Cardiac septum (tissue), 1 donor: ENCODE measurements at places on chromosomes 6 and 20. TPM values are rescaled to one million over a fixed set of nuclear protein-coding genes. Genes with fewer than 3 reads are reported as not detected.

- DNase-seq, result no peak
Measured at GRCh38 chr6:42724825-42725224, 2.4 kb upstream of the PRPH2 start.

- DNase-seq, result no peak
Measured at GRCh38 chr6:21505574-21505990, 88.0 kb upstream of the SOX4 start.

- no peak for DNase-seq
Measured at GRCh38 chr6:146866731-146867414, 268.1 kb downstream of the ADGB start.

DNA sequence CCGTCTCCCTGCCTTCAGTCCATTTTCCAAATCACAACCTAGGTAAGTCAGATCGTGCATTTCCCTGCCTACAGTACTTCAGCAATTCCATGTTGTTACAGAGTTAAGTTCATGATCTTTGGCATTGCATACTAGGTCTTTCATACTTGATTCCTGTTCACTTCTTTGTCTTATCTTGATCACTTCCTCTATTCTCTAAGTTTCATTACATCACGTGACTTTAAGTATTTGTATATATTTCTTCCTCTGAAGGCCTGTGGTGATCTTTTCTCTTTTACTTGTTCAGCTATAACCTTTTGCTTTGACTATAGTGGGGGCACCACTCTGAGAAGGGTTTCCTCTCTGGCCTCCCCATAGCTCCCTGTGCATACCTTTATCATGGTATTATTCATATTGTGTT is 100.2 kb downstream of the TRMT11 start:
- no peak for DNase-seq

DNA sequence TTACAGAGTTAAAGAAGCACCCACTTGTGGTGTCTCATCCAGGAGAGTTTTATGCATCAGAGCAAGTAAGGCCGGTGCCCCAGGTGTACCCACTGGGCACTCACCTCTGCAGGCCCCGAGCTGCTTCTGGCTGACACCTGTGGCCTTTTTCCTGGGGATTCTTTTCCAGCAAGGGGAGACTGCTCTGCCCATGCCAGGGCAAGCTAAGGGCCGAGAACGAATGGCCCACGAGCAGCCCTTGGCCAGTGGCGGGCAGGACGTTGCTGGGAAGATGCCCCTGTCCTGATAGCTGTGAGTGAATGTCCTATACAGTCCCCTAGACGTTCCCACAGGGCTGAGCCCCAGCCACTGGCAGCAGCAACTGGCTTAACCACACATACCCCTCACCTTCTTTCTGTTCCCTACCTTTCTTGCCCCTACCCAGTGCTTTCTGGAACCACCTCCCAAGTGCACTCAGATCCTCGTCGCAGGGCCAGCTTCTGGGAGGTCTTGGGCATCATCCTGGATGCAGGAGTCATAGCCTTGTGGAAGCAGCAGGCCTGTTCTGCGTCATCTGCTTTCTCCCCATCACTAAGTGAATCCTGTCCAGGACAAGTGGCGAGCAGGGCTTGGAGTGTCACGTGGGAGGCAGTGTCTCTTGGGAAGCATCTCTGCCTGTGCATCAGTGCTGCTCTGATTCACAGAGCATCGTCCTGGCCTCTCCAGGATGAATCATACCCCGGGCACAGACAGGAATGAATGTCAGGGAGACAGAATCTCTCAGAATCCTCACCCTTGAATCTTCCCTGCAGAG is 32.5 kb downstream of the SYNDIG1 start:
- no peak for DNase-seq

DNA sequence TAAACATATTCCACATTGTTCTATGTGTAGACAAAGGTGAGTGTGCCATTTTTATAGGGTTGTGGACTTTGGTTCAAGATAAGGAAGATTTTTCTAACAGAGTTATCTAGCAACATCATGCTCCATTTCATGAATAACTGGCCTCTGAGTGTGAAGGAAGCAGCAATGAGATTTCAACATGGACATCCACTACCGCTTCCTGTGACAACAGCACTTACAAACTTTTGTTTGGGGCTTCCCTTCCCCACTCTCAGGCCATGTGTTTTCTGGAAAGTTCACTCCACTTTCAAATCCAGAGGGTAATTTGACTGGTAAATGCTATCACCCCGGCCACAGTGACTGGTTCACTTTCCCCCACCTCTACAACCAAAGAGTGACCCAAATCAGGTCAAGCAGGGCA is 38.1 kb upstream of the PROKR2 start:
- DNase-seq, result no peak

- DNase-seq, result no peak
Measured at GRCh38 chr20:47334022-47334551, 22.4 kb downstream of the ZMYND8 start.

- no peak for DNase-seq
Measured at GRCh38 chr6:15714658-15715057, 51.8 kb upstream of the DTNBP1 start.

- DNase-seq, result peak; percentile 97
Measured at GRCh38 chr20:48921168-48921882, at the start of gene ARFGEF2. ARFGEF2 (plus strand) TSS chr20:48921711; CDS start chr20:48921890, 179 bp downstream.

GRCh38 chr6:41200901-41201763 is at the start of gene TREML2:
TREML2 (minus strand) TSS chr6:41201149; CDS start chr6:41201008, 141 bp downstream.
- peak; percentile 89 for DNase-seq

DNA sequence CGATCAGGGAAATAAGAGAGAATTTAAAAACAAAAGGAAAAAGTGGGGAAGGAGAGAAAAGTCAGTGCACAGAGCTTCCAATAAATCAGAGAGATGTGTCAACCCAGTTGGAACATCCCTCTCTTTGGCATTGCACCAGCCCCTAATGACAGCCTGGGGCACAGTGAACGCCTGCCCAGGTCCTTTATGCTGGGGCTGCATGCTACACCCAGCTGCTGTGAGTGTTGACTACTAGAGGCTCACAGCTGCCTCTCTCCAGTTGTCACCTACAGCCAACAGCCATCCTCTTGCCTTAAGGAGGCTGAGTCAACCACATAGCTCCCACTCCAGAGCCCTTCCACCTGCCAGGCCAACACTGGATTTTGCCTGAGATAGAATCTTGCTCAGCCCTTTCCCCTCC is 19.0 kb downstream of the OR2H2 start:
- DNase-seq, result no peak

GRCh38 chr6:40528051-40528450 is 59.1 kb downstream of the LRFN2 start:
- no peak for DNase-seq

GRCh38 chr6:30844118-30844535 is 40.2 kb upstream of the DDR1 start:
- DNase-seq, result no peak

DNA sequence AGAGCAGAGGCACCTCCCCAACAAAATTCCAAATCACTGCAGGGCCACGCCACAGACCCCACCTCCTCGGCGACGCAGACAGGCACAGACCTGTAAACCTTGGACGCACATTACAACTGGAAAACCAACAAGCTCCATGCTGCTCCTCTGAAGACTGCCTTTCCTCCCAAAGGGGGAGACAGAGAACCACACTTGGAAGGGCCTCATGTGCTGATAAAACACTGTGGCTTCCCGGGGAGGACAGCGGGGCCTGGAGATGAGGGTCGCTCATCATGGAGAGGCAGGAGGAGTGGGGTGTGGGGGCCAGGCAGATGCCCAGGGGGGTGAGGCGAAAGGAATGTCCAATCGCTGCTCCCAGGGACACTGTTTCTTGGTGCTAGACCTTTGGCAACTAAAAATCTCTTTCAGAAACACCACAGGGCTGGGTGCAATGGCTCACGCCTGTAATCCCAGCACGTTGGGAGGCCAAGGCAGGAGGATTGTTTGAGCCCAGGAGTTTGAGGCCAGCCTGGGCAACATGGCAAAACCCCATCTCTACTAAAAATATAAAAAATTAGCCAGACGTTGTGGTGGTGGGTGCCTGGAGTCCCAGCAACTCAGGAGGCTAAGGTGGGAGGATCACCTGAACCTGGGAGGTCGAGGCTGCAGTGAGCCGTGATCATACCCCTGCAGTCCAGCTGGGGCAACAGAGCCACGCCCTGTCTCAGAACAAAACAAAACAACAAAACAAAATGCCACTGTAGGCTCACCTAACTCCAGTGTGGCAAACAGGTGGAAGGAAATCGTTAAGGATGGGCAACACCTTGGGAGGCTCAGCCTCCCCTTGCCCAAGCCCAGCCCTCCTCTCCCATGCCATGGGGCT is 53.8 kb downstream of the ABHD12 start:
- DNase-seq, result no peak

GRCh38 chr6:43630980-43631619 is 2.0 kb upstream of the GTPBP2 start:
- peak; percentile 61 for DNase-seq

- DNase-seq, result no peak
Measured at GRCh38 chr20:45053430-45054351, 47.2 kb downstream of the KCNS1 start.

DNA sequence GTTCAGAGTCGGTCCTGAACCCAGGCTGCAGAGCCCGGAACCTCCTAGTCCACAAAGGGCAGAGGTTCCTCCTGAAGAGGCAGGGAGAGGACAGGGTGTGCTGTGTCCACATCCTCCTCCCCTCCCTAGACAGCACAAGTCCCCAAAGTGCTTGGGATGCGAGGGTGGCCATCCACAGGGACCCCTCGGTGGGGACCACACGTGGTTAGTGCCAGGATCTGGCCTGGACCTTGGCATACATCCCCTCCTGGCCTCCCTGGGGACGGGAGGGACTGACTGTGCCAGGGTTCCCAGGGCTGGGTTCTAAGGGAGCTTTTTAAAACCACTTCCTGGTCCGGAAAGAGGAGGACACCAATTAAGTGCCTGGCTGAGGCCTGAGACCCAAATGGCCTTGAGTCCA is 63.2 kb downstream of the CTCFL start:
- DNase-seq, result no peak

DNA sequence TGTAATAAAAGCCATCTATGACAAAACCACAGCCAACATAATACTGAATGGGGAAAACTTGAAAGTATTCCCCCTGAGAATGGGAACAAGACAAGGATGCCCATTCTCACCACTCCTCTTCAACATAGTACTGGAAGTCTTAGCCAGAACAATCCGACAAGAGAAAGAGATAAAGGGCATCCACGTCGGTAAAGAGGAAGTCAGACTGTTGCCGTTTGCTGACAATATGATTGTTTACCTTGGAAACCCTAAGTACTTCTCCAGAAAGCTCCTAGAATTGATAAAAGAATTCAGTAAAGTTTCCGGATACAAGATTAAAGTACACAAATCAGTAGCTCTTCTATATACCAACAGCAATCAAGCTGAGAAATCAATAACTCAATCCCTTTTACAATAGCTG is 14.0 kb upstream of the RUNX2 start:
- DNase-seq, result no peak

GRCh38 chr20:57435498-57436222 is 44.5 kb downstream of the RBM38 start:
- DNase-seq, result peak; percentile 93

DNA sequence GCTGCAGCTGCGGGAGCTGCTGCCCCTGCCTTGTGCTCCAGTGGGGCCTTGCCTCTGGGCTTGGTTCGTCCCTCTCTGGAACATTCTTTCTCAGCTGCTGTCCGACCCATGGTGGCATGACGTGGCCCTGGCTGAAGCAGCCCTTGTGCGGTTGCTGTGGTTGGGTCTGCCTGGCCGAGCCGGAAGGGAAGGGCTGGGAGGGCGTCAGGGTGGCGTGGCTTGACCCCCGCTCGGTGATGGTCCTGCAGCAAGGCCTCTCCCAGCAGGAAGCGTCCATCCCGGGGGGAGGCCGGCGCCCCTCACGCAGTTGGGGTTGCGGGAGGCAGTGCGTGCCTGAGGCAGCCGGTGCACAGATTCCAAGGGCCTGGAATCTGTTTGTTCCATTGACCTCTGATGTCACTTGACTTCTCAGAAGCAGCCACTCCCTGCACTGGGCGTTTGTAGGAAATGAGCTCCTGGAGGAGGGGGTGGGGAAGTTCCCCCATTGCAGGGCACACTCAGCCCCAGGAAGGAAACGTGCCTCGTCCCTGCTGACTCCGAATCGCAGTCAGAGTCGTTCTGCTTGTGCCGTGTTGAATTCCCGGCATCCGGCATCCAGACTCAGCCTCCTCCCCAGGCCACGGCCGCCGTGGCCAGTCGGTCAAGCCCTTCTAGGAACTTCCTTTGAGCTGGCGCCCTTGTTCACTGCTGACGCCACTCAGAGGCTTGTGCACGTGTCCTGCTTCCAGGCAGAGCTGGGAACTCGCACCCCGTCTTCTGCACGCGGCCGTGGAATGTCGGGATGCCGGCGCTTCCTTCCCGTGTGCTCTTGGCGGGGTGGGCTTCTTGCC is 9.7 kb upstream of the TNFRSF6B start:
- DNase-seq, result peak; percentile 94

- peak; percentile 85 for DNase-seq
Measured at GRCh38 chr20:2005831-2006426, 12.1 kb upstream of the PDYN start.

- no peak for DNase-seq
Measured at GRCh38 chr6:32844839-32845383, 1.1 kb upstream of the PSMB8 start.

DNA sequence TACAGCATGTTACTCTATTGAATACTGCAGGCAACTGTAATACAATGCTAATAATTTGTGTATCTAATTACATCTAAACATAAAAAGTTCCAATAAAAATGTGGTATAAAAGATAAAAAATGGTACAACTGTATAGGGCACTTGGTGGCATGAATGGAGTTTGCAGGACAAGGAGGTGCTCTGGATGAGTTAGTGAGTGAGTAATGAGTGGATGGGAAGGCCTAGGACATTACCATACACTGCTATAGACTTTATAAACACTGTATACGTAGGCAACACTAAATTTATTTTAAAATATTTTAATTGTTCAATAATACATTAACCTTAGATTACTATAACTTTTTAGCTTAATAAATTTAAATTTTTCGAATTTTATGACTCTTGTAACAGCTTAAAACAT is 579.6 kb upstream of the MAN1A1 start:
- no peak for DNase-seq

GRCh38 chr6:77447254-77447653 is 16.0 kb downstream of the HTR1B start:
- DNase-seq, result no peak

- no peak for DNase-seq
Measured at GRCh38 chr20:58709703-58710039, 17.1 kb downstream of the NPEPL1 start.

GRCh38 chr20:62287759-62288534 is 14.8 kb upstream of the ADRM1 start:
- no peak for DNase-seq

GRCh38 chr6:42453031-42453653 is 1.4 kb upstream of the TRERF1 start:
- DNase-seq, result peak; percentile 89

DNA sequence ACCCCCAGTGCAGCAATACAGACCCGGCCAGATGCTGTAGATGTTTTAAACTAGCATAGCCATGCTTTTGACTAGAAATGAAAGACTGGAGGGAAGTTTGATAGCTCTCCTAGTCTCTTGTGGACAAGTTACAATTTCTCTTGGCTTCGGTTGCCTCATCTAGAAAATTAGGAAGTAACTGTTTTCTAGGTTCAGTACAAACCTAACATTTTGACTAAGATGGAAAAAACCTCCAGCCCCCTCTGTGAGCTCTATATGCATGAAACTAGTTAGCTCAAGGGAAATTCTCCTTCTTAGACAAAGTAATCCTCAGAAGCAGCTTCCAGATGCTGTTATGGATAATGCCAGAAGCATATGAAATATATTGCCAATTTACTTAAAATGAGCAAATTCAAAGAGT is 86.6 kb downstream of the RNF144B start:
- DNase-seq, result no peak

- DNase-seq, result no peak
Measured at GRCh38 chr20:57790176-57790575, 80.4 kb upstream of the PMEPA1 start.

SYNGAP1 gene
- total RNA-seq, result 9.0 TPM

KHDC1L gene
- not detected for total RNA-seq

TMEM244 gene
- not detected for total RNA-seq

GJA1 gene
- 268 TPM for total RNA-seq

SLC29A1 gene
- 105 TPM for total RNA-seq

SYNDIG1 gene
- total RNA-seq, result 17.6 TPM

RSPH4A gene
- total RNA-seq, result 0.57 TPM

EYA2 gene
- total RNA-seq, result 0.40 TPM
